NCI-H1436 (cell line): ENCODE measurements at places on chromosomes 12 and 14.

- DNase-seq: no peak
Observed at GRCh38 chr12:107560165-107560898, 125.3 kb upstream of the PWP1 start.

DNA sequence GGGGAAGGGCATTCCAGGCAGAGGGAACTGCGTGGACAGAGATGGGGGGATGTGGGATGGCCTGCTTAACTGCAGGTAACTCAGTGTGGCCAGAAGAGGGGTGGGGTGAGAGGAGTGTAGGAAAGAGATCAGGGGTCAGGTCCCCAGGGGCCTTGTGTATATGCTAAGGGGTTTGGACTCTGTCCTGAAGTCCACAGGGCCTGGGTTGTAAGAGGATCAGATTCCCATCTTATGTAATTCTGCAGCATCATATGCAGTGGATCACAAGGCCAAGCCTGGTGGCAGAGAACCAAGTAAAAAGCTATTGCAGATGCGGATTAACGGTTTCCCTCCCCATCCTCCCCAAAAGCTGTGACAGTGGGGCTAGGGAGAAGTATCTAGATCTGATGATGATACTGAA, 8.7 kb downstream of the TCTN1 start:
- no peak for DNase-seq

GRCh38 chr12:2895511-2895910, 4.8 kb downstream of the TULP3 start:
- DNase-seq: no peak

DNA sequence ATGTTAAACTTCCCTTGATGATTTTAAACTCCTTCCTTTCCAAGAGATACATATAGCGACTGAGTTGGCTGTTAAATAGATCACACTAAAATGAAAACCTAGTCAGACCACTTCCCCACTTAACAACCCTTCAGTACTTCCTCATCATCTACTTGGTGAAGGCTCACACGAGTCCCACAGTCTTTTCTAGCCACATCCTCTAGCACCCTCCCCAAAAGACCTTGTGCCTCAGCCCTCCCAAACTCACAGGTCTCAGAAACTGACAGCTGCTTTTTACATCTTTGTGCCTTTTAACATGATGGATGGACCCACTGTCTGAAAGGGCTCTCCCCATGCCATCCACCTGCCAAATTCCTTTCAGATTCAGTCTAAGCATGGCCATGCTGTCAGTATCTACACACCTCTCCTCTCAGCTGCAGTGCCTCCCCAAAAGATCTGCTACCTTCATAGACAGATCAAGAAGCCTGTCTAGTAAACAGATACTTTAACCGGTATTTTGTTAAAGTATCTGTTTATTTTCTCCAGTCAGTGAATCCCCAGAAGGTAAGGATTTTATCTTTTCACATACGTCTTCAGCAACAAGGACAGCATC, 65.1 kb upstream of the GPHB5 start:
- no peak for DNase-seq

DNA sequence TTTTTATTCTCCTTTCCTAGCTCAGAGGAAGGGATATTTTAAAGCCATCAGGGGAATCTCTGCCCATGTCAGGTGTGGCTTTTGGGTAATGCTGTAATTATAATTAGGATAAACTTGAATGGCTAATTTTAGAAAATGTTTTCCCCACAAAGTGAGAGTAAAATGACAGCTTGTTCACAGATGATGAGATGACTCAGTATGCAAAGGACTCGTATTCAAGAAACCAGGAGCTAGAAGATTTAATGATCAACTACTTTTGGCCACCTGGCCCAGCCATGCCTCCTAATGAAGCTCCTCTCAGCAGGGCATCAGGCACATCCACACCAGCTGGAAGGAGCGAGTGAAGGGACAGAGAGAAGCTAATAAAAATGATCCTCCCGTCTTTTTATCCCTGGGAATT, 29.0 kb upstream of the PLEKHG7 start:
- no peak for DNase-seq

GRCh38 chr14:53452005-53452673, 299.0 kb upstream of the DDHD1 start:
- no peak for DNase-seq
